Nucleus accumbens (tissue), 56 donors: ENCODE measurements at places on chromosomes 6 and 20.

GRCh38 chr6:16713597-16713996, 47.7 kb downstream of the ATXN1 start:
- DNase-seq: no peak

GRCh38 chr6:7180751-7181150, 73.0 kb downstream of the RREB1 start:
- no peak for DNase-seq

GRCh38 chr20:51001430-51002265, 21.3 kb downstream of the KCNG1 start:
- DNase-seq: no peak

DNA sequence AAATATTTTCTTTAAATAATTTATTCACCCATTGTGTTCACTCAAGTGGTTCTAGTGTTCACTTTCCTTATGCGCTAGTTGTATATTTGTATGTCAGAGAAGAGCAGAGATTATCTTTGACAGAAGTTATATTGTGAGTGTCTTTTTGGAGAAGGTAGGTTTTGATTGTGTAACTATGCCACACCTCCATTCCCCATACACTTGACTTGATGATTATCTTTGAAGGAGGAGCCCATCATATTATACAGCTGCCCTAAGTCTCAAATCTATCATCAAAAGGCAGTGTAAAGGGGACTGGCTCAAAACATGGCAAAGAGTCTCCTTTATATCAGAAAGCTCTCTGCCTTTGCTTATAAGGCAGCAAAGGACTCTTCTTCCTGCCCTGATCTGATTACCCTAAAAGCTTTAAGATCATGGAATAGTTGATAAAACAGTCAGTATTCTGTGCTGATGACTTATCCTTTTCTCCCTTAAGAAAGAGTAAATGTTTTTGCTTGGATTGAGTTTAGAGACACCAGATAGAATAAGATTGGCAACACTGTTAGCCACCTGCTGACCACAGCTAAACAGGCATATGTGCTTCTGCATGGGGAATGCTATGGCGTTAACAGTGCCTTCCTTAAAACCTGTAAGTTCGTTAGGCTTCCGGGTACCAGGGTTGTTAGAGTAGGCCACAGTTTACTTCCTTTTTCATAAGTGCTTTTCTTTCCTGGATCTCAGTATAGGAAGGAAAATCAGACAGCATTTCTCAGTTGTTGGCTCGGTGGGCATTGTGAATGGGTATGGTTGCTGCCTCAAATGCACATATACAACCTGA, 22.6 kb downstream of the TOP1 start:
- DNase-seq: no peak

DNA sequence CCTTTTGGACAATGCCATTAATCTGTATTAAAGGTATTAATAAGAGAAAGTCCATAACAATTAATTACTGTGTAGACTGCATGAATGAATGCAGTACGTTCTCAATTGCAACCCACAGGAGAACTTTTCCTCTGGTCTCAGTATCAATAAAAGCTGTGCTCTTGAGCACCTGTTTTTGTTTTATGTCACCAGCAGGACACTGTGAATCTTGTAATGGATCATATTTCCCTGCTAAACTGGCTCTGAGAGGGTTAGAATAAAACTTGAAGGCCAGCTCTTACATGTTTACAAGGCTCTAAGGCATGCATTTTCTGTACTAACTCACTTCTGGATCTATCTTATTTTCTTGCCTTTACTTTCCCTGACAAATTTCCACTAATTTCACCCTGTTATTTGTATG, 214.3 kb upstream of the PLN start:
- no peak for DNase-seq

GRCh38 chr6:12291839-12292604, 1.9 kb downstream of the EDN1 start:
- no peak for DNase-seq

- DNase-seq: no peak
Measured at GRCh38 chr6:89032599-89032998, 48.0 kb upstream of the PNRC1 start.

GRCh38 chr6:167826230-167826895, 348 bp upstream of the AFDN start:
- DNase-seq: no peak

DNA sequence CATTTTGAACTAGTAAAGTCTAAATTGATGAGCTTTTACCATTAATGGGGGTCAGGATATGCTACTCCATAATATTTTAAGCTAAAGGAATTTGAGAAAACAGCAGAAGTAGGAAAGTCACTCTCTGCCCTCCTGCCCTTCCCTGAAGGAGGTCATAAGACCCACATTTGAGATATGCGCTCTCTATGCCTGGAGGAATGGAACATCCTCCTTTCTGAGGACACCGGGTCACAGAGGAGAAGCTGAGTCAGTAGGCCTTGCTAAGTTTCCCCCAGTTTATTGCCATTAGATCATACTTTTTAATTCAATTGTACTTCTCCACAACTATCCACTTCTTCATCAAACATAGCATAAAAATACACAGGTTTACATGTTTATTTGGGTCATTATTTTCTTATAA, 40.3 kb downstream of the AKAP7 start:
- no peak for DNase-seq

- no peak for DNase-seq
Measured at GRCh38 chr20:58652606-58653294, 1.7 kb downstream of the STX16 start.

DNA sequence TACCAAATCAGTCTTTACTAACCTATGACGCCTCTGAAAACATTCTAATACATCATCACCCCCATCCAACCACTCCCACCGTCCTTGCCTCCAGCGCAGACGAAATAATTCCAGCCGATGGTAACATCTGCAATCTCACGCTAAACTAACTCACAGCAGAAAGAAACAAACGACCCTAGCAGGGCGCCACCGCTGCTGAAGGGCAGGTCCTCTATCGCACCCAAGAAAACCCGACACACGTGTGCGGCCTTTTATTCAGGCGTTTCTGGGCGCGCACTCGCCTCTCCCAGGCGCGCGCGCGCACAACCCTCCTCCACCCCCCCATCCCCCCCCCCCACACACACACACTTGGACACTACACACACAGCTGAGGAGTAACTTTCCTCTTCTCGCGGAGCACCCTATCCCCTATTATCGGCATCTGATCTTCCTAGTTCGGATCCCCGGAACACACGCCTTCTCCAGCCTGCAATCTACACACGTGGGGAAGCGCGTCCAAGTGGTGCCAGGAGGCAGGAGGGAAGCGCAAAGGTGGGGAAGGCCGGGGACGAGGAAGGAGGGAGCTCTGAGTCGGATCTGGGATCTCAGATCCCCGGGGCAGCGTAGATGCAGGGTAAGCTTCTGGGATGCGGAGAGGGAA, 1.4 kb downstream of the GFOD1 start:
- DNase-seq: peak; percentile 34

- DNase-seq: no peak
Measured at GRCh38 chr6:87808005-87808757, 106.1 kb upstream of the AKIRIN2 start.

- DNase-seq: no peak
Measured at GRCh38 chr6:106885679-106886078, 88.8 kb downstream of the CD24 start.

GRCh38 chr6:20811109-20811761, 277.0 kb downstream of the CDKAL1 start:
- no peak for DNase-seq

DNA sequence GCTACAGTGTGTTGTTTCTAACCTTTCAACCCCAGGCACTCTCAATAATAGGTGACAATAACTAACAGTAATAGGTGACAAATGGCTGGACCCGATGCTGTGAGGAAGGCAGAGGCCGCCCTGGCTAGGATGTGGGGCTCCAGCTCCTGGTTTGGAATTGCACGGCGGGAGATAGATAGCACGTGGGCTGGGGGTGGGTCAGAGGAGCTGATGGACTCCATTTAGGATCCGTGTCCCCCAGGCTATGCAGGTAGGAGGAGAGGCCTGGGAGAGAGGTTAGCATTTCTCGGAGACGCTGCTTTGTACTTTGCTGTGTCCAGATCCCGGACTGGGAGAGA, 61.4 kb downstream of the EZR start:
- no peak for DNase-seq

GRCh38 chr20:56995149-56995548, 271.3 kb downstream of the BMP7 start:
- no peak for DNase-seq

DNA sequence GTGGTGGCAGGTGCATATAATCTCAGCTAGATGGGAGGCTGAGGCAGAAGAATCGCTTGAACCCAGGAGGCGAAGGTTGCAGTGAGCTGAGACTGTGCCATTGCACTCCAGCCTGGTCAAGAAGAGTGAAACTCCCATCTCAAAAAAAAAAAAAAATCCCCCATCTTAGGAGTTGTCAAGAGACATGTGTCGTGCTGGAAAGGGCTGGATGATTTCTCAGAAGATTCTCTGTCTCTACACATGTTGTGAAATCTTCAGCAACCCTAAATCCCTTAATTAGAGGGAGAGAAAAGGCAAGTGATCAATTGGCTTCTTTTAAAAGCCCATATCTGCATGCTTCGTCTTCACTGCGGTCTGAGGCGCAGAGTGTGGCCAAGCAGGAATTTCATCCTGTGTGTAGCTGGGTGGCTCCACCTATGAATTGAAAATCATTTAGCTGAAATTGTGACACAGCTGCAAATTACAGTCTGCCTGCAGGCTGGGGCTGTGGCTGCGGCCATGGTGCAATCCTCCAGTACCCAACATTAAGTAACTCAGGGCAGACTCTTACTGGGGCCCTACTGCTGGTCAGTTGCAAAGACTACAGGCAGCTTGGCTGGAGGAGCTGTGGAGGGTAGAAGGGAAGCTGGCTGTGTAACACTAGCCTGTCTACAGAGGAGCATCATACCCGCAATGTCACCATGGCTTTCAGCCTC, 3.2 kb upstream of the TGM3 start:
- no peak for DNase-seq

DNA sequence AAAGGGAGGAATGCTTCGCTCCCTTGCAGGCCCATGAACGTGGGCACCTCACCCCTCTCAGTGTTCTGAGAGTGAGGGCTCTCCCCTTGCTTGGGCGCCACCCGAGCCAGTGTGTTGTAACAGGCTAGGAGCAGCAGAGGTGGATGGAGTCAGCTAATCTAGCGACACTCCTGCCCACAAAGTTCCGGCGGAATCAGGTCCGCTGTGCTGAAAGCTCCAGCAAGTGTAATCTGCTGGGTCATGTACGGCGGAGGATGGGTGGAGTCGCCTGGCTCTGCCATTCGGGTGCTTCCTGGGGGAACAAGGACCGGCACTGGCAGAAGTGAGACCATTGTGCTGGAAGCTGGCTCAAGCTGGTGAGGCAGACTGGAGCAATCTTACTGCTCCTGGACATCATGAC, 1310.1 kb downstream of the EPHA7 start:
- no peak for DNase-seq

DNA sequence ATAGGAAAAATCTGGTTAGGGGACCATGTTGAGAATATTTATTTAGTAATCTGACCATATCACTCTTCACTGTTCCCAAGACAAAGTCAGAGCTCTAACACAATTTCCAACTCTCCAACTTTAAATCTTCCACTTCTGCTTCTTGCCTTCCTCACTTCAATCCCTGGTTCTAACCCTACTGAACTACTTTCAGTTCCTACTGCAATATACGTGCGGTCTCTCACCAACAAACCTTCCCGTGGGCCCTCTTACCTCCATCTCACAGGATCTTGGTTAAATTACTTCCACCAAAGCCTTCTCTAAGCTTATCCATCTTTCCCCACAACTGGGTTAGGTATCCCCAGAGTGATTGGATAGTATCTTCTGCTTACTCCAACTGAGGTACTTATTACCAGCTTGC, 8.0 kb downstream of the EIF2S2 start:
- no peak for DNase-seq
